ENCODE measurements at places on chromosomes 7 and 10.

GRCh38 chr10:53140506-53140905 is 367.9 kb upstream of the MBL2 start:
- no peak for DNase-seq

GRCh38 chr7:73599151-73599882 is 20.9 kb upstream of the TBL2 start:
- DNase-seq = no peak

DNA sequence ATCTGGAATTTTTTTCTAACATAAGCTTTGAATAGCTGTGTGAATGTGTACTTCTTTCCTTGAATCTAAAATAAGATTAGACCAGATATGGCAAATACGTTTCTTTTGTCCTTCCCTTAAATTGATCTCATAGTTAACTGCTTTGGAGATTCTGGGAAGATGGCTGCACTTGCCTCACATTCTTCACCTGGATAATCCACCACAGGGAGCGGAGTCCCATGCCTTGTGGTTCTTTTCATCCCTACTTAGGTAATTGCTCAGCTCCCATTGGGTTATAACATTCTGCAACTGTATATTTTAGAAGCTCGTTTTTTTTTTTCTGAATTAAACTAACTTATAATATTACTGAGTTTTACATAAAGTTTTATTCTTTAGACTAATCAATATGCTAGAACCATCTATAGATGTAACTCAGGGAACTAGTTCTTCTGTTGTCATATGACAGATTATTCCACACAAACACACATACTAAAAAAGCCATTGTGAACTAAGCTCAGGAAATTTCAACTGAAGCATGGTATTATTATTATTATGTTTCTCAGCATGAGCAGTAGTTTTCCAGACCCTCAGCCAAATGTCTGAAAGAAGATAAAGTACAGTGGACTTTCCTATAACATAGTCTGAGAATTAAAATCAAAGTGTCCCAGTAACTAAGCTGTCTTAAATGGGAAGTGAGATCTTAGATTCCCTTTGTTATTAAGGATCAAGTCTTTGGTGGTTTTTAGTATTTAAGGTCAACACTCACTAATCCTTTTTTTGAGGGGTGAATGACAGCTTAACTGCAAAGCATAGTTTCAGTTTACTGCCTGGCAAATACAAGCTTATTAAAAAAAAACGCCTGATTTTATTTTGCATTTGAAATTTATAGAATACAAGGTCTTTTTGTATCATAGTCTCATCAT is 182.3 kb downstream of the PPP1R9A start:
- no peak for DNase-seq

GRCh38 chr7:106486331-106486730 is 174.6 kb downstream of the CCDC71L start:
- no peak for DNase-seq

DNA sequence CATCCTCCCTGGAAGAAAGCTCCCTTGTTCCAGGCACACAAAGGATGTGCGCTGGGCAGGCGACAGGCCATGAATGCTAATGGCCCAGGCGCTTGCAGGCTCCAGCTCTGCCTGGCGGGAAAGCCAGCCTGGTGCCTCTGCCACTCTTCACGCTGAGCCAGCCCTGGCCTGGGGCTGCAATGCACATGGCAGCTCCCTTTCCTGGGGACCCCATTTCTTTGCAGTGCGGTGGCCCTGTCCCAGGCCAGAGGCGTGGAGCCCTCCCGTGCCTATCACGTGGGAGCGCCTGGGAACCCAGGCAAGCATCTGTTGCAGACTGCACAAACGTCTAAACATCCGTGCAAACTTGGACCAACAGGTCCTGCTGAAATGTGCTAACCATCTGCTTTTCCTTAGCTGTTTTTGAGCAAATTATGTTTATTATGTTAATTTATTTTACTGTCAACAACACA is 152.1 kb upstream of the LYZL2 start:
- DNase-seq = no peak

GRCh38 chr7:11689096-11689495 is 142.9 kb downstream of the THSD7A start:
- no peak for DNase-seq

GRCh38 chr10:11853468-11853867 is 30.3 kb downstream of the PROSER2 start:
- no peak for DNase-seq

DNA sequence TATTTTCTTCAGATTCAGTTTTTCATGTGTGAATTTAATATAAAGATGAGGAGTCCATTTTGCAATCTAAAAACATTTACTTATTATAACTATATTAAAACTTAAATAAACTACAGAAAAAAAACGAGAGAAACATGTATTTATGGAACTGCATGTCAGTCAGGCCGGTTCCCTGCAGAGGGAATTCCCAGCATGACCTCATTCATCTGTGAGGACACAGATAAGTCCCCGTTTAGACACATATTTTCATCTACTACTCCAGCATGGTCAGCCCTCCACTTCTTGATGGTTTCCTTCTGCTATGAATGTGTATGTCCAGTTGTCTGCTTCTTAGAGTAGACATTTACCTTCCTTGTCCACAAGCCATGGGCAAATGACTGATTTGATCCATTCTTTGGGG is 339.1 kb downstream of the SEMA3D start:
- no peak for DNase-seq

GRCh38 chr10:1344846-1345245 is 288.7 kb downstream of the WDR37 start:
- DNase-seq = no peak

DNA sequence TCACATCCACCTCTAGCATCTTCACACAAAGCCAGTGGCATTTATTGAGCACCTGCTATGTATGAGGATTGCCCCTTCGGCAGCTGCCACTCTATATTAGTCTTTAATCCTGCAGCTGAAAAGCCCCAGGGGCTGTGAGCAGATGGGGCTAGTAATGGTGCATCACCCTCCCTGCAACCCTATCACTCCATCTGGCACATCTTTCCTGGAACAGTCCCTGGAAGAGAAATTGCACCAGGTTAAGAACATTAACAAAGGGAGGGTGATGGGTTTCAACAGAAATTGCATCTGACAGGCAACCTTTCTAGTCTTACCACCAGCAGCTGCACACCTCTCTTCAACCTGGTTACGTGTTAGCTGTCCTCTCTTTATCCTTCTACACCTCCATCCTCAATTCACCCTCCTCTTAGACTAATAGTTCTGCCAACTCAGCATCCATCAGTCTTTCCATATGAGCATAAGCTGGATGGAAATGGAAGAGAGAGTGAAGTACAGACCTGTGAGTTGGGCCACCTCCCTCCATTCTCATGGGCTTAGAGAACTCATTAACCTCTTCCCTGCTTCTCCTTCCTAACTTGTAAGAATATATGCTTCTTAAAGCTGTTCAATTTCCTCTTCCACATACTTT is 168.6 kb upstream of the NEBL start:
- DNase-seq = no peak

DNA sequence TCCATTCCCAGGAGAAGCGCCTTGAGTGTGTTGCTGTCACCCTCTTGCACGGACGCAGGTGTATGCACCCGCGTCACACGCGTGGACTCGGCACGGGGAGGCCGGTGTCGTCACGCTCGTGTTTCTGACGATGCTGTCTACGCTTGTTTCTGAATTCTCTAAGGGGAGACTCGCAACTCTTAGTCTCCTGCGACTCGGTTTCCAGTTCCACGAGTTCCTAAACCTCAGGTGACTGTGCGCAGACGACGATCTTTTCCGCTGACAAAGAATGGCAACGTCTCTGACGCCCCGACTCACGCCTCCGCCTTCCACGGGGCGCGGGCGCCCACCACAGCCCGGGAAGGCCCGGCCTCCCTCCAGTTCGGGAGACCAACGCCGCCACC is 579 bp downstream of the IDI1 start:
- DNase-seq = no peak

- peak; percentile 12 for DNase-seq
Measured at GRCh38 chr10:15715619-15716227, 4.0 kb downstream of the ITGA8 start.

- DNase-seq = no peak
Measured at GRCh38 chr10:132845780-132846595, 60.0 kb upstream of the NKX6-2 start.

GRCh38 chr7:18235819-18236218 is 208.2 kb upstream of the PRPS1L1 start:
- DNase-seq = no peak

- no peak for DNase-seq
Measured at GRCh38 chr7:105279688-105280007, 109.1 kb downstream of the SRPK2 start.

- no peak for DNase-seq
Measured at GRCh38 chr10:69893271-69893900, 91.7 kb downstream of the COL13A1 start.

- no peak for DNase-seq
Measured at GRCh38 chr7:102424129-102424551, 9.2 kb upstream of the ORAI2 start.

GRCh38 chr10:47160967-47161366 is 139.0 kb upstream of the GDF10 start:
- DNase-seq = no peak

DNA sequence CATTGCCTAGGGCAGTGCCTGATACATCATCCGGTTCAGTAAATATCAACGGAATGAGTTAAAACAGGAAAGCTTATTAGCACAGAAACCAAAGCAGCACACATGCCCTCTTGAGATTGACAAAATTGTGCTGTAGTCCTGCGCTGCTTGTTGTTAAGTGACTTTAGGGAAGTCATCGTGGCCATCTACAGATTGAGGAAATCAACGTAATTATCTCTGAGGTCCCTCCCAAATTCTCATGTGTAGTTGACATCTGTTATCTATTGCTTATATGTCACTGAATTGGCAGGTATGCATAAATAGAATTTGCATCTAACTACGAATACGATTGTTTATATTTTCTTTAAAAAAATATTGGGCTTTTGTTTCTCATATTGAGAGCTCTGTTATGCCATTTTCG is 3.5 kb upstream of the GNB2 start:
- no peak for DNase-seq

DNA sequence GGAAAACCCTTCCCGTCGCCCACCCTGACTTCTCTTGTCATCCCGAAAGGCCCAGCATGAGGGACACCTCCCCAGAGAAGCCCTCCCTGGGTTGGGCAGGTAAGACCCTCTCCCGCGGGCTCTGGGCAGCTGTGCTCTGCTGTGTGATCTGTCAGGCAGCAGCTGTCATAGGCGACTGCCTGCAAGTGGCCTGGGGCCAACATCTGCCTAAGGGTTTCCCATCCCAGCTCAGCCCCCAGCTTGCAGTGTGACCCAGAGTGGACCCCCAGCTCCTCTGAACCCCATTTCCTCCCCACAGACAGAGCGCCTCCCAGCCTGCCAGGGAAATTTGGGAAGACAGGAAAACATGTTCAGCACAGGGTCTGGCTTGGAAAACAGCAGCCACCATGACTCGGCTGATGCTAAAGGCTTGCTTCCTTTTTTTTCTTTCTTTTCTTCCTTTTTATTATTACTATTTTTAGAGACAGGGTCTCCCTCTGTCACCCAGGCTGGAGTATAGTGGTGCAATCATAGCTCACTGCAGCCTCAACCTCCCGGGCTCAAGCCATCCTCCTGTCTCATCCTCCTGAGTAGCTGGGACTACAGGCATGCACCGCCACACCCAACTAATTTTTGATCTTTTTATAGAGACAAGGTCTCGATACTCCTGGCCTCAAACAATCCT is 18.3 kb upstream of the TNRC18 start:
- DNase-seq = peak; percentile 32

- DNase-seq = no peak
Measured at GRCh38 chr10:127358337-127358736, 161.9 kb upstream of the INSYN2A start.

- DNase-seq = no peak
Measured at GRCh38 chr10:77669892-77670291, 32.3 kb upstream of the KCNMA1 start.

- no peak for DNase-seq
Measured at GRCh38 chr10:14681802-14682201, 92.9 kb downstream of the FAM107B start.

DNA sequence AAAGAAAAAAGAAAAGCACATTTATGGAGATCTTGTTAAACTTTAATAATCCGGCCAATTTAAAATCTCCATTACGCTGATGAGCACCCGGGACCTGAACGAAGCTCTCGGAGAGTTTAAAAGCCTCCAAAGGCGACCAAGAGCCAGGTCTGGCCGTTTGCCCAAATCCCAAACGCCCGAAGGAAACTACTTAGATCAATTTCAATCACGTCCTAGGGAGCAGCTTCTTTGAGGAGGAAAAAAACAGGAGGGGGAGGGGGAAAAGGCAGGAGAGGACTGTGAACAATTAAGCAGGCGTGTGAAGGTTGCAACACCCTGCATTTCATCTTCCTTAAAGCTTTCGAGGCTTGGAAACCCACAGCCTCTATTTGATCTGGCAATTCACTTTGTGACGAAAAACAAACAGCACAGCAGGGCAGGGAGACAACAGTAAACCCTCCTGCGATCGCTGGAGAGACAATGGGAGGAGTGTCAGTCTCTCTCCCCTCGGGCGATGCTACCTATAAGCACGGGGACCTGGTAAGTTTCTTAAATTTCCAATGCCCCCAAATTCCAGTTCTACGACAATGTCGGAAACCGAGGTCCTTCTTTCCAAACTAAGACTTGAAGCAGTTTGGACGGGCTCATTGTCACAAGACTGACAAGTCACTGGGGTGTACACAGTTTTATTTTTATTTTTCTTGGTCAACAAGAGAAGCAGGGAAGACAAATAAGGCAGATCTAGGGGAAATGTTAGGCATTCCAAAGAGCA is 1.2 kb downstream of the KLF6 start:
- peak; percentile 50 for DNase-seq

DNA sequence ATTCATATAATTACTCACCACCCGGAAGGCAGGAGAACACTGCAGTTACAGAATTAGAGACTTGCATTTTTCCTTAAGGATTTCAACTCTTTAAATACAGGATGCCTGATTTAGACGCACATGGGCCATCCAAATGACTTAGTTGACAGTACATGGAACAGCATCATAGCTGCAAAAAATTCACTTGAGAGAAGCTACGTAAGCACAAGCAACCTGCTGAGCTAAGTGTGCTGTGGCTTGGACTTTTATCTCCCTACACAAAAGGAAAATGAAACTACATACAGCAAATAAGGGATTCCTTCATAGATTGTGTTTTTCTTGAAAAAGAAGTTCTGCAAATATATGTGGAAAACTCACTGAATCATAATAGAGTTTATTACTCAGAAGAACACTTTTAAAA is 152.6 kb downstream of the POU6F2 start:
- DNase-seq = no peak

- DNase-seq = no peak
Measured at GRCh38 chr10:51462076-51462779, 237.2 kb downstream of the CSTF2T start.

GRCh38 chr7:111138193-111138569 is 47.3 kb downstream of the LRRN3 start:
- no peak for DNase-seq

GRCh38 chr10:101595591-101596433 is 7.7 kb downstream of the DPCD start:
- no peak for DNase-seq

- DNase-seq = peak; percentile 49
Measured at GRCh38 chr7:128137181-128137580, 103.9 kb upstream of the LEP start.

DNA sequence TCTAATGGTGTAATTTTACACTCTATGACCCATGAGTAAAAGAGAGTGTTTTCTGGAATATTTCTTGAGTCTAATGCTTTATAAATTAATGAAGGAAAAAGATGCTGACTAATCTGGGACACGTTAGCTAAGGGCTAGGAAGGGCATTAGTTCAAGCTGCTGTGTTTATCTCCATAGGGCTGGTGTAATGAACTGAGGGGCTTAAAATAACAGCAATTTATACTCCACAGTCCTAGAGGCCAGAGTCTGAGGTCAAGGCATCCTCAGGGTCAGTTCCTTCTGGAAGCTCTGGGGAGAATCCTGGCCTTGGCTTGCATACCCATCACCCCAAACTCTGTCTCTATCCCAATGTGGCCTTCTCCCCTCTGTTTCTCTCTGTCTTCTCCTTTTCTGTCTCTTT is 105.2 kb upstream of the PFKP start:
- no peak for DNase-seq

Data from AML-193 (cell line).